ENCODE measurements at places on chromosomes 2 and 18. TPM values are rescaled to one million over a fixed set of nuclear protein-coding genes. Genes with fewer than 3 reads are reported as not detected.

Gene LONRF2
- 0.03 TPM for total RNA-seq

Gene PAIP2B
- total RNA-seq = 9.9 TPM

Gene SUCLG1
- 46.5 TPM for total RNA-seq

Gene STON1
- 3.1 TPM for total RNA-seq

Gene DSG2
- total RNA-seq = not detected

Gene CCBE1
- total RNA-seq = not detected

Gene MC5R
- total RNA-seq = not detected

Gene ELOA2
- not detected for total RNA-seq

Gene CELF4
- not detected for total RNA-seq

Gene PPP3R1
- 74.8 TPM for total RNA-seq

DNA sequence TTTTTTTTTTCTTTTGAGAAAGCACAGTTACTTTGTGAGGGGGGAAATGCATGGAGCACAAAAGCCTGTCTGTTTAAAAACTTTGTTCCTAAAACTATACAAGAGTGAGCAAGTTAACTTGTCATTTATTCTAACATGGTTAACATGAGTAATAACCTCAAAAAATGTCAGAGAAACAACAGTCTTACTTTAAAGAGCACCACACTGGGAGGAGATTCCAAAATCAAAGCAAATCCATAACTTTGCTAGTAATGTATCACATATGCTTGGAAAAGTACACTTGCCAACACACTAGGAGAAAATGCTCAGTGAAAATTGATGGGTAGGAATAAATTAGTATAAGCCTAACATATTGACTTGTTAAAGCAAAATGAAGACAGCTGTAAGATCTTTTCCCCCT, 157.1 kb downstream of the PRPF40A start:
- DNase-seq = no peak

- DNase-seq = no peak
Observed at GRCh38 chr2:78024996-78025395, 502.8 kb upstream of the LRRTM4 start.

DNA sequence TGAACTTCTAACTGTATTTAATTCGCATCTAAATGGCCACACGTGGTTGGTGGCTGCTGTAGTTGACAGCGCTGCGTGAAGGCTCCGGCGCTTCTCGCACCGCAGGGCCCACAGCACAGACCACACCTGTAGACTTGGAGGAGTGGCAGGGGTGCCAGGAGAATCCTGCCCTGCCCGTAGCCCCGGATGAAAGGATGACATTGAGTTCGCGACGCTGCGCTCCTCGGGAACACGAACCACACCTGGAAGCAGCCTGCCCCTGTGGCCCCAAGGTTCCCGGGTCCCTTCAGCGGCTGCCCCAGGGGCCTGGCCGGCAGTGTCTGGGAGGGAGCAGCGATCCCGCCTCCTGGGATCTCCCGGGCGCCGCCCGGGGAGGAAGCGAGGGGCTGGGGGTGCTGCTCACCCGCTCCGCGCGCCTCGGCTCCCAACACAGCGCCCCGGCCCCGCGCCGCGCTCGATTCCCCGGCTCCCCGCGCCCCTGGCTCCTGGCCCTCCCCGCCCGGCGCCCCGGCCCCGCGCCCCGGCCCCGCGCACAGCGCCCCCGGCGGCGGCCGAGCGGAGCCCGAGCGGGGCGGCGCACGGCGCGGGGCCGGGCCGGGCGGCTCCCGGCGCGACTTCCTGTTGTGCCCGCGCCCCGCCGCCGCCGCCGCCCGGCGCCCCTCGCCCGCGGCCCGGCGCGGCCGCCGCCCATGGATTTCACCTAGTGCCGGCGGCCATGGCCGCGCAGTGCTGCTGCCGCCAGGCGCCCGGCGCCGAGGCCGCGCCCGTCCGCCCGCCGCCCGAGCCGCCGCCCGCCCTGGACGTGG, at the start of gene RNPEPL1:
Gene RNPEPL1 (plus strand): TSS at position 613 of the 806 bp plus-strand sequence. CDS start 103 bp downstream, at position 716.
- peak; percentile 58 for DNase-seq

DNA sequence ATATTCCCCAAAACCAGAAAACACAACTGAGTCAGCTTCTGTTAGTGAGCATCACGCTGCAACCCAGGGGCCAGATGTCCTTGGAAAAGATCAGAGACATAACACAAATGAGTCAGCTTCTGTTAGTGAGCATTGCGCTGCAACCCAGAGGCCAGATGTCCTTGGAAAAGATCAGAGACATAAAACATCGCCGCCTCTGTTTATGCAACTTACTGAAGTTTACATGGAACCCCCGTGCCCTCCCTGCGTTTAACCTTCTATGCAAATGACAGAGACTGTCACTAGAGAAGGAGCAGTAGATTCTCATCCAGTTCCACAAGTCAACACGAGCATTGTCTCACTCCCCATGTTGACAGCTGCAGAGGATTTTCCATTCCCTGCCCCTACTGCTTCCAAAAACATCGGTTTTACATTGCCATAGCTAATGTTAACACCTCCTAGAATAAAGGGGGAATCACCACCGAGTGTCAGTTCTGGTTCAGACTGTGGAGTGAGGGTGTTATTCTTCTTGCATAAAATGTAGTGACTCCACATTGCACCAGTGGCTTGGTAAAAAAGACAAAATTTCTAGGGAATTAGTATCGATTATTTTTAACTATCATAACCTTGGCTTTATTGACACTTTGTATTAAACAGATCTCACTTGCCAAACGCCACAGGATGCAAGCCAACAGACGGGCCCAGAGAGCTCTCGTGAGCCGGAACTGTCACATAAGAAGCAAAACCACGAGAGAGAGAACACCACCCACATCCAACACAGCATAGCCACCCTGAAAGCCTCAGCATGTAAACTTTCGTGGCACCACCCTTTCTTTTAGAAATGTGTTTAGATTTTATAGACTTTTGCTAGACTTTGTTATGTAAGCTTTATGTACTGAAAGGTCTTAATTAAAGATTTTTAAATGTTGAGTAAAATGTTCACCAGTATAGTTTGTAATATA, 87.7 kb downstream of the SH3YL1 start:
- DNase-seq = peak; percentile 72

DNA sequence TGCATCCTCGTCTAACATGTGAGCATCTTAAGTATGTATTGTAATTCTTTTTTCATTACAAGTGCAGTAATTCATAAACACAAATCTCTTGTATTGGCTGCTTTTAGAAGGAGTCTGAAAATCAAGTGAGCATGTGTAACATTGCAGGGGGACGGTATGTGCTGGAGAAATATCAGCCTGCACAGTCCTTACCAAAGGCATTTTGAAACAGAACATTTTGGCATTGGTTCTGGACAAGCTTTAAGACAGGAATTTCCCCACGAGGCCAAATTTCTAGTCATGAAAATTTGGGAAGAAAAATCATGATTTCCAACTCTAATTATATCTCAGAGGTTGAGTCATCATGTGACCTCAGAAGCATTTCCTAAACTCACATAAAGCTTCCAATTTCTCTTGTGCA, 24.7 kb upstream of the NRP2 start:
- DNase-seq = no peak

DNA sequence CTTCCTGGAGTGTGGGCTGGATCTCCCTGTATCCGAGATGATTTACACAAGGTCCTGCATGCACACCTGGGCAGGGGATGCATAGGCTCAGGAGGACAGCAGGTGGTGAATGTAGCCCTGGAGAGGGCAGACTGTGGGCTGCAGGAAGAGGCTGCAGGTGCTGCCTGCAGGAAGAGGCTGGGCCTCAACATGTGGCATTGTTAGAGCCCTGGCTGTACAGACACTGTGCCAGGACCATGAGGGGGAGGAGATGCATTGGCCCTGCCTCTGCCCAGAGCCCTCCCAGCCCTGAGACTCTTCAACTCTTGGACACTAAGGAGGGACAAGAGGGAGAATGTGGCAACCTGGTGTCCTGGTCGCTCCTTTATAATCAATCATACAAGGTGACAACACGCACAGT, 392.8 kb downstream of the TNS1 start:
- no peak for DNase-seq

DNA sequence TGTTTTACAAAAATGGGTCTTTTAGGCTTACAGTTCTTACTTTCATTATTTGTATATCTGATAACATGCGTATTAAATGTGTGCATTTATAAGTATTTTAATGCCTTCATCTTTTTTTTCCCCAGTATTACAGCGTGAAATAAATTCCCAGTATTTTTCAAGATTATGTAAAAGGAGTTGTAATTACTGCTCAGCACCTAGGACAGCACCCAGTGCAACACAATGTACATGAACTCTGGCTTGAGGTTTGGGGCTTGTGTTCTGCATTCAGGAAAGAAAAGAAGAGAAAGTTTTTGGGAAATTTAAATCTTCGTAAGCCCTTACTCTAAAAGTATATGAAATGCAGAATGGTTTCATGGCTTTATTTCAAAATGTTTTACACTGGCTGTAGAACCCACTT, 16.7 kb downstream of the ZNF638 start:
- no peak for DNase-seq

DNA sequence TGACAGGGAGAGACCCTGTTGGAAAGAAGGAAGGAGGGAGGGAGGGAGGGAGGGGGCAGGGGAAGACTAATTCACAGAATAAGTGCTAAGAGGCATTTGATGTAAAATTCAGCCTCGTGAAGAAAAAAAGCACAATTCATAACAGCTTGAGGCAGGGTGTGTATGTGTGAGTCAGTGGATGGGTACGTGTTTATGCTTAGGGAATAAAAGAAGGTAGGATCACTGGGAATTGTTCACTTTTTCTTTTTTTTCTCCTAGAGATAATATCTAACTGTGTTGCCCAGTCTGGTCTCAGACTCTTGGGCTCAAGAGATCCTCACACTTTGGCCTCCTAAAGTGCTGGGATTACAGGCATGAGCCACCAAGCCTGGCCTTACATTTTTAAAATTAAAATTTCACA, 39.2 kb downstream of the WDR33 start:
- no peak for DNase-seq

DNA sequence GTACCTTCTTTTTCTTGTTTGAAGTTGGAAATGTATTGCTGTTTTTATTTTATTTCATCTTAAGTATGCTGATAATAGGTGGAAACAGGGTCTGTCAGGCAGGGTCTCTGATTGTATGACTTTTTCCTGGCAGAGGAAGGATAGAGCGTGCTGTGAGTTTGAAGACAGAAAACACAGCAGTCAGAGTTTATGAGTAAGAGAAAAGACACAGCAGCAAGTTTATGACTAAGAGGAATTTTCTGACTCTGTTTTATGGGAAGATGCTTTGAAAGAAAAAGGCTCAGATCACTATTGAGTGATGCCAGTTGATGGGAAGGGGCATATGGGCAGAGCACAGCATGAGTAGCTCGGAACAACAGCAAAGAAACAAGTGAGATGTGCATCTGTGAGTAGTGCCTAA, 379.1 kb downstream of the MEIS1 start:
- DNase-seq = no peak

DNA sequence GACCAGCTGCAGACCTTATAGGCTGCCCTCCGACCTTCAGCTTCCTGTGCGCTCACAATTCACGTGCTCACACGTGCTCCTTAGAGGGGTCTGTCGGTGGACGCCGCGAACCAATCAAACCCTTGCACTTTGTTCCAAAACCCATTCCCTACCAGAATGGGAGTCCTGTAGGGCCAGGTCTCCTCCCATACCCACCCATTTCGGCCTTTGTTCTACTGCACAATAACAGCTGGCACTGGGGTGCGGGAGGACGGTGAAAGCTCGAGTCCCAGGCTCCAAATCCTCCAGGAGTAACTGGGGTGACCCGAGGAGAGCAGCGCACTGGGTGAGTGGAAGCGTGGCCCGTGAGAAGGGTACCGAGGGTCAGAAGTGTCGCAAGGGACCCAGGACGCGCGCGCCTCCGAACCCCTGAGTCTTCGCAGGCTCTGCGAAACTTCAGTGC, 13.0 kb downstream of the SIX3 start:
- no peak for DNase-seq

GRCh38 chr18:11565716-11566115, 43.7 kb upstream of the SLC35G4 start:
- DNase-seq = no peak

DNA sequence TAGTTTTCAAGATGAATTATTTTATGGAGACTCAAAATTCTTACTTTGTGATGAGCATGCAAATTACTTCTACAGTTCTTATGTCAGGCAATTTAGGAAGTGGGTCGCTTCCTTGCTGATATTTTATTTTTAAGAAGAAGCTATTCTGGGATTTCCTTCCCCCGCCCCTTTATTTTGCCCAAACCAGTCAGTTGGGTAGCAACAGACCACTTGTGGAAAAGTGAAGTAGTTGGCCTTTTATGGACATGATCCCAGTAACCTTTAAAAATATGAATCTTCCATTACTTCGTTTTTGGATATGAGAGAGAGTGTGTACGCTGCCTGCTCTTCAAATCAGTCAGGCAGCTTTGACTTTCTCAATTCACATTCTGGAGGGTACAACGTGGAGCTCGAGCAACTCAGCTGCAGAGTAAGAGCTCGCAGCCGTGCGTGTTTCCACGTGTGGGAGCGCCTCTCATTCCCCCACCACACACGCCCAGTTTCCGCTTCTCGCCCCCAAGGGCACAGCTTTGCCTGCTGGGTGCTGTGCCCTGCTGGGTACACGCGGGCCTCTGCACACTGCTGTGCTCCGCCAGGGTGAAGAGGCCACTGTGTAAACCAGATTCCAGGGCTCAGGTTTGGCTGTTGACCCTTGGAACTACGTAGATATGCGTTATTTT, 92.6 kb downstream of the ITGB1BP1 start:
- DNase-seq = no peak

DNA sequence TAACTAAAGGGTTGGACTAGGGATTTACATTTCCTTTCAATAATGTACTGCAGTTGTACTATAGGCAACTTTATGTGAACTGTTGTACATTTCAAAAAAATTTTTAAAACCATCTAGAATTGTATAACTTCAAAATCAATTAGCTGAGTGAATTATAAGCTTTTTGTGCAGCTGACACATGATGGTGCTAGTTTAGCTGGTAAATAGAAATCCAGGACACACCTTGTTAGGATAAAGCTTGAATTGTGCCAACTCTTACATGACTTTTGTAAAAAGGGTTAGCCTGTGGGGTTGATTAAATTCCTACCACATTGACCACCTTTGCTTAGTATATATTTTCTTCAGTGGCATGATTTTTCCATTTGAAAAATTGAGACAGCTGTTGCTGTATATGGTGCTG, 104.4 kb downstream of the CPS1 start:
- DNase-seq = no peak

DNA sequence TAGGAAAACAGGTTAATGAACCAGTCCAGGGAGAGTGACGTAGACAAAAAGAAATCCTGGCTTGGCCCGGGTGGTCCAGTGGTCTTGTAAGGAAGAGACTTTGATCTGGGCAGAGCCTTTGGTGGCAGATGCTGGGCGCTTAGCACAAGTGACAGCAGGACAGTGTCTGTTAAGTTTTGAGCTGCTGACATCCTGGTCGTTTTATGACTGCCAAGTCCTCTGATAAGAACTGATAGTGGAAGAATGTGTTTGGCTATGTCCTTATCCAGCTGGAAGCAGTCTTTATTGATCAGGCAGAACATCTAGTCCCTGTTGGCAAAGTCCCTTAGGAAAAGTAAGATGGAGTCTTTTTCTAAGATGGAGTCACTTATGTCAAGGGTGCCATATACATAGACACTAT, 27.4 kb upstream of the ZNF407 start:
- DNase-seq = no peak

- no peak for DNase-seq
Observed at GRCh38 chr18:8717011-8717770, 11.8 kb downstream of the MTCL1 start.

DNA sequence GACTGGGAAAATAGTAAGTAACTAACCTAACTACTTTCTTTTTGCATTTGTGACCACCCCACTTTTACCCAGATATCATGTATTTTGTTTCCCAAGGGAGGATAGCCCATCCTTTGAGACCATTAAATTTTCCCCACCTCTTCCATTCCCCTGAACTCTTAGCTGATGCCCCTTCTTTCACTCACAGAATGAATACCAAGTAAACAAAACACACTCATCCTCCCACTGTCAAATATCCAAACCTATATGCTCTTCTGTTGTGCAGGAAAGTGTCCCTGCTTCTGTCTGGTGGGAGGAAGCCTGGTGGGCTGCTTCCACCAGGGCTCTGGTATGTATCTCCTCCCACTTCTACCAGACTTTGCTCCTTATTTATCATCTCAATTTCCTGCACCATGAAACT, 64.6 kb upstream of the PARD3B start:
- DNase-seq = no peak

All from CD4-positive, alpha-beta memory T cell (primary cell).